ENCODE measurements at places on chromosomes 6 and 20. TPM values are rescaled to one million over a fixed set of nuclear protein-coding genes. Genes with fewer than 3 reads are reported as not detected.

DNA sequence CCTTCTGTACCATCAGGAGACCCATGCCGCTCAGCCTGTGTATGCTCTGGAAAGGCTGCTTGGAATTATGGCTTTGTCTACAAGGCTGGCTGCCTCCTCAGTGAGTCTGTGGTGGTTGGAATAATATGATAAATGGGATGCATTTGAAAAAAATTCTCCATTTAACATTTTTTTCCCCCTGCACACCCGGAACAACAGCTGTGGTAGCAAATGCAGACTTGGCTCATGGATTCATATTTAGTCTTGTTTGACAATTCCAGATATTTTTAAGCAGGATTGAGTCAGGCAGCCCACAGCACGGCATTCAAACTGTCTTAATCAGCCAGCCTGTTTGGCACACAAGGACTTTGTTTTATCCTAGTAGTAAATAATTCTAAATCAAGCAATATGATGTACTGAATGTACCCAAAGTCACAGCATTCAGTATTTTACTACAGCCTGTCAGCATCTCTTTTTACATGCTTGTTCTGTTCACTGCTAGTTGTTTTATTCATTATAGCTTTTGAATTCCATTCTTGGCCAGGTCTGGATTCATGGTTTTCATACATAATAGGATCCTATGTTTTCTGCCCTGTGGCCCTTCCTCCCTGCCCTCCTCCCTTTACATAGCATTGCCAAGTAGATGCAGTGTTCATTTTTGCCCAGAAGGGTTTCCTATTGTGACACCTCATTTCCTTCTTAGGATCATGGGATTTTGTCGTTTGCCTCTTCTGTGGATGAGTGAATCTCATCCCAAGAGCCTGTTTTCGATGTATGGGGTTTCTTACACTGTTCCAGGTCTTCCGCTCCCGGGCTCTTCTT is 68.1 kb downstream of the LRRC1 start:
- H3K27me3 ChIP-seq, result no peaks in the 10 kb centered on the region
- no peak overlapping the region for H3K4me3 ChIP-seq
- H3K27ac ChIP-seq, result no peak overlapping the region
- H3K4me1 ChIP-seq, result peaks cover 10% of the 10 kb centered on the region
- H3K36me3 ChIP-seq, result no peaks in the 10 kb centered on the region
- DNase-seq, result no peak

Gene PERP
- total RNA-seq, result 3.7 TPM

Gene PTK7
- total RNA-seq, result 154 TPM

Gene FOXQ1
- total RNA-seq, result 0.72 TPM

Gene KCNK16
- total RNA-seq, result not detected

DNA sequence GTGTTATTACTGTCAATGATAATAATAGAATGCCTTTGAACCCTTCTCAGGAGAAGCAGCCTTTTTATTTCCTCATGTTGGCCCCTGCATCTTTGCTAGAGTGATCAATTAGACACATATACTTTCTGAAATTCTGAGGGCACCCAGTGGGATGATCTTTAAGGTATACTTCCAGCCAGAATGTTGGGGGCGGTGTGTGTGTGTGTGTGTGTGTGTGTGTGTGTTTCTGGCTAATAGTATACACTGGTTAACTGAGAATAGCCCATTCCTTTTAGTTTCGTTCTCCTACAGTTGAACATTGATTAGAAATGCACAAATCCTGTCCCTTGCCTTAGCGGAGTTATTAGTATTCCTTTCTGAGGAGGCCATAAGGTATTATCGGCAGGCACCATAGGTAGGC is 41.7 kb upstream of the CCDC167 start:
- no peaks in the 10 kb centered on the region for H3K36me3 ChIP-seq
- no peak overlapping the region for H3K4me3 ChIP-seq
- no peaks in the 10 kb centered on the region for H3K27me3 ChIP-seq
- H3K27ac ChIP-seq, result no peak overlapping the region
- no peaks in the 10 kb centered on the region for H3K4me1 ChIP-seq
- DNase-seq, result no peak

Gene PHACTR3
- total RNA-seq, result 8.2 TPM

DNA sequence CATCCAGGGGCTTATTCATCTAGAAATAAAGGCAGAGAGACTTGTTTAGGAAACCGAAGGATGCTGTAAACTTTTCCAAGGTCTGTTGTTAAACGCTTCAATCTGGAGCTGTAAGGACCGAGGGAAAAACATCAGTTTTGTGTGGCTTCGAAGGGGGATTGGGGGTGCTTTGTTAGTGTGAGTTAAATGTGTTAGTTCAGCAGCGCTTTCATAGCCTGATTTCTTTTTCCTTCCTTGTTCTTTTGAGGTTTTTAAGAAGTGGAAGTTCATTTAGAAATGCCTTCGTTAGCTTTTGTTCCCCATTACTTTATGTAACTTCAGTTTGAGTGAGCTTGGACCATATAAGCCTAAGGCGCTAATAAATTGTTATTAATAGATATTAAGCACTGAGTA is 1.5 kb downstream of the ANKS1A start:
- H3K36me3 ChIP-seq, result no peaks in the 10 kb centered on the region
- DNase-seq, result no peak
- no peaks in the 10 kb centered on the region for H3K27me3 ChIP-seq
- peaks cover 5% of the 10 kb centered on the region for H3K4me1 ChIP-seq

GRCh38 chr20:12790859-12791258 is 217.9 kb upstream of the SPTLC3 start:
- H3K27ac ChIP-seq, result no peak overlapping the region
- no peak for DNase-seq
- H3K36me3 ChIP-seq, result no peaks in the 10 kb centered on the region
- no peak overlapping the region for H3K4me3 ChIP-seq
- no peaks in the 10 kb centered on the region for H3K4me1 ChIP-seq

Gene NOX3
- not detected for total RNA-seq

DNA sequence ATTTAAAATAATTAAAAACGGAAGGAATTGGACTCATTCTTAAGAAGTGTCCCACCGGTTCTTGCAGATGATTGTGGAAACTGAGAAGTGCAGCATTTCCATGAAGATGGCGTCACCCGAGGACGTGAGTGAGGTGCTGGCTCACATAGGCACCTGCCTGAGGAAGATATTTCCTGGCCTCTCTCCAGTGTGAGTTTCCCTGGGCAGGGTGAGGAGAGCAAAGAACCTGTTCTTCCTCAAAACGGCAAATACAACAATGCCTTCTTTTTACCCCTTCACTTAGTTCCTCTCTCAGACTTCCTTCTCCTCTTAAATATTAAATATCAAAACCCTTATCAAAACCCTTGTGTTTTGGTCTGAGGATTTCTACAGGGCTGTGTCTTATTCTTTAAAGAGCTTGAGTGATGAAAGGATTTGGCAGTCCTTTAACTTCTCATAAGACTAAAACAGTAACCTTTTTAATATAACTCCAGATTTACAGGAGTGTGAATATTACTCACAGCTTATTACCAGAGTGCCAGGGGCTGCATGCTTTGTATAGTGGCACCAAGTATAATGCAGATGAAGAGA is 156.3 kb downstream of the CARMIL1 start:
- H3K36me3 ChIP-seq, result no peaks in the 10 kb centered on the region
- no peaks in the 10 kb centered on the region for H3K27me3 ChIP-seq

GRCh38 chr20:53642196-53643030 is 48.8 kb upstream of the ZNF217 start:
- no peak overlapping the region for H3K4me3 ChIP-seq
- no peak overlapping the region for H3K27ac ChIP-seq
- no peak for DNase-seq
- H3K4me1 ChIP-seq, result peaks cover 4% of the 10 kb centered on the region
- no peaks in the 10 kb centered on the region for H3K36me3 ChIP-seq

DNA sequence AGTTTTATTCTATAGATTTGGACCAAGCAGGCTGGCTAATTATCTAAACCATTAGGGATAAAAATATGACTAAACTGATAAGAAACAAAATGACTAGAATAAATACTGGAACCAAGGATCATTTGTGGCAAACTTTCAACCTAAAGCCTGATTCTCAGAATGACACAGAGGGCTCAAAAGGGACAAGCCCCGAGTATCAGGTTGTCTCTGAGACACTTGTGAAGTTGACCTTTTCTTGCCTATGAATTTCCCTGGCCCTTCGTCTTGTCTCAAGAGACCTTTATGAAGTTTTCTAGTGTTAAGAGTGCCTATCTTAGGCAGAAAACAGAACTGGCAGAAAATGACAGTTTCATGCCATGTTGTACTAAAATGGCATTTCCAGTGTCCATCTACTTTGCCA is 68.3 kb downstream of the IMPG1 start:
- no peaks in the 10 kb centered on the region for H3K36me3 ChIP-seq
- no peaks in the 10 kb centered on the region for H3K4me1 ChIP-seq
- no peak overlapping the region for H3K4me3 ChIP-seq
- no peak for DNase-seq
- no peak overlapping the region for H3K27ac ChIP-seq

DNA sequence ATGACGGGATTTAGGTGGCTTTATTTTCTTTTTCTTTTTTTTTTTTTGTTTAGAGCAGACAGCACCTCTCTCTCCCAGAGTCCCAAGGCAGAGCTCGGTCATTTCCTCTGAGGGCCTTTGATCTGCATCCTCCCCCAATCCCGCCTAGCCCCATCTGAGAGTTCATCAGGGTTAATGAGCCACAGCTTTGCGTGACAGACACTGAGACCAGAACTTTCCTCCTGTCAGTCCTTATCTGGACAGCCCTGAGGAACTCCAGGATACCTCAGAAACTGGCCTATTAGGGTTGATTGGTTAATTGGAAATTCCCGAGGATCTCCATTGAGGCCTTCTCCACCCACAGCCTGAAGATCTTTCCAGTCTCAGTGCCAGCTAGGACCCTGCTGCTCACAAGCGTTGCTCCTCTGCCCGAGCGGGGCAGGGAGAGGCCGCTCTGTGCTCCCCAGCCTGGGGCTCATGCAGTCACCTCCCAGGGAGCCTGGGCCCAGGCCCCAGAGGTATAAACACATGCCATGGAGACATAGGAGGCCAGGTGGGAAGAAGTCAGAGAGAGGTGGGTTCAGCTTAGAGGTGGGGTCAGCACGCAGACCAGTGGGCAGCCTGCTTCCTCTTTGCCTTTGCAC is 1.4 kb upstream of the LRRN4 start:
- H3K4me3 ChIP-seq, result no peak overlapping the region
- no peaks in the 10 kb centered on the region for H3K4me1 ChIP-seq
- H3K27me3 ChIP-seq, result no peaks in the 10 kb centered on the region
- DNase-seq, result no peak
- H3K36me3 ChIP-seq, result no peaks in the 10 kb centered on the region

Gene ZNF334
- 10.7 TPM for total RNA-seq

GRCh38 chr20:51426718-51427650 is 115.5 kb downstream of the NFATC2 start:
- peaks cover 9% of the 10 kb centered on the region for H3K4me1 ChIP-seq
- H3K27me3 ChIP-seq, result no peaks in the 10 kb centered on the region
- no peak overlapping the region for H3K4me3 ChIP-seq
- H3K27ac ChIP-seq, result no peak overlapping the region

Gene CFAP206
- total RNA-seq, result 0.25 TPM

GRCh38 chr6:72290620-72291019 is 331.2 kb upstream of the KCNQ5 start:
- H3K4me3 ChIP-seq, result no peak overlapping the region
- no peak for DNase-seq
- no peaks in the 10 kb centered on the region for H3K27me3 ChIP-seq
- H3K27ac ChIP-seq, result no peak overlapping the region
- H3K4me1 ChIP-seq, result no peaks in the 10 kb centered on the region

GRCh38 chr20:1825507-1825906 is 69.7 kb upstream of the SIRPA start:
- H3K27me3 ChIP-seq, result no peaks in the 10 kb centered on the region
- DNase-seq, result no peak
- no peak overlapping the region for H3K27ac ChIP-seq
- H3K36me3 ChIP-seq, result no peaks in the 10 kb centered on the region
- H3K4me3 ChIP-seq, result no peak overlapping the region

Gene ANKRD6
- total RNA-seq, result 28.8 TPM

- no peaks in the 10 kb centered on the region for H3K36me3 ChIP-seq
- no peak overlapping the region for H3K4me3 ChIP-seq
- no peak for DNase-seq
- no peak overlapping the region for H3K27ac ChIP-seq
These were observed 243.2 kb upstream of the ARID1B start for GRCh38 chr6:156533872-156534524.

GRCh38 chr6:166259296-166259977 is 48.8 kb downstream of the PRR18 start:
- H3K27ac ChIP-seq, result no peak overlapping the region
- H3K4me3 ChIP-seq, result no peak overlapping the region
- H3K36me3 ChIP-seq, result no peaks in the 10 kb centered on the region
- DNase-seq, result no peak

Gene OR2B6
- total RNA-seq, result not detected

- H3K4me1 ChIP-seq, result no peaks in the 10 kb centered on the region
- no peaks in the 10 kb centered on the region for H3K36me3 ChIP-seq
- no peaks in the 10 kb centered on the region for H3K27me3 ChIP-seq
- H3K4me3 ChIP-seq, result no peak overlapping the region
- no peak for DNase-seq
- no peak overlapping the region for H3K27ac ChIP-seq
These were observed 33.3 kb downstream of the SUN5 start for GRCh38 chr20:32970973-32971300.

DNA sequence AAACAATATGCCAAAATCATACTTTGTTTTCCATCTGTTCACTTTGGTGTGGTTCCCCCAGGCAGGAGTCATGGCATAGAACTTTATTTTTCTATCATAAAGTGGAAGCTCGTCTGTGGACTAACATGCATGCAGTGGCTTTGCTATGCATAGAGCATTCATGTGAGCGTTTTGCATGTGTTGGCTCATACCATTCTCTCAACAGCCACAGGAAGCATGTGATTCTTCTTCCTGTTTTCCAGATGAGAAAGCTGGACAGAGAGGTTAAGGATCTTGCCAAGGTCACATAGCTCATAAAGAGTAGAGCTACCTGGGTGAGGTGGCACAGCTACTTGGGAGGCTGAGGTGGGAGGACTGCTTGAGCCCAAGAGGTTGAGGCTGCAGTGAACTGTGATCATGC is 123.4 kb upstream of the HDGFL1 start:
- H3K4me1 ChIP-seq, result peaks cover 5% of the 10 kb centered on the region
- no peaks in the 10 kb centered on the region for H3K36me3 ChIP-seq
- no peak for DNase-seq
- H3K27me3 ChIP-seq, result peaks cover 3% of the 10 kb centered on the region

GRCh38 chr20:20084296-20084752 is 32.0 kb downstream of the CFAP61 start:
- no peak for DNase-seq
- no peaks in the 10 kb centered on the region for H3K4me1 ChIP-seq
- no peaks in the 10 kb centered on the region for H3K36me3 ChIP-seq
- H3K4me3 ChIP-seq, result no peak overlapping the region
- H3K27me3 ChIP-seq, result no peaks in the 10 kb centered on the region

DNA sequence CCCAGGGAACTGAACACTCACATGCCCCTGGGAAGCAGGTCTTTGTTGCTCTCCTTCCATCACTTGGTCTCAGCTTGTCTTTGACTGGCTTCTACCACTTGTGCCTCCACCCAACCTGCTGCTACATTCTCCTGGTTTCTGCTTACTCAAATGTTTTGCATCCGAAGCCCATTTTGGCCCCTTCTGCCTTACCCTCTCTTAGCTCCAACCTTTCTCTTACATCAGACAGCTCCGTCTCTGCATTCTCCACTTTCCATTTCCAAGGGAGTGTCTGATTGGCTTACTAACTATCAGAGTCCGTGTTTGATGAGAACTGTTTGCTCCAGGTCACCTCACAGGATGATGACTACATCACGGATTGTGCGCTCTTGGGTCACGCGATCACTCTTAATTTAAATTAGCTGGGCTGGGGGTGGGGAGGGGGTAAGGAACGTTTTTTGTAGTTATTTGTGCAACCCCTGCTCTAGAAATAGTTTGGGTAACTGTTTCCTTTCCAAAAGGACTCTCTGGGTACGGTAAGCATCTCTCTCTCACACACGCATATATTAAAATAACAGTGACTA is 844 bp upstream of the ABRACL start:
- H3K36me3 ChIP-seq, result no peaks in the 10 kb centered on the region
- peak overlapping the region; percentile 90 for H3K4me3 ChIP-seq
- no peak for DNase-seq
- no peaks in the 10 kb centered on the region for H3K4me1 ChIP-seq
- H3K27ac ChIP-seq, result no peak overlapping the region
